ENCODE measurements at places on chromosomes 1 and 21.

GRCh38 chr1:18633422-18634155, 2.9 kb downstream of the PAX7 start:
- DNase-seq: no peak

DNA sequence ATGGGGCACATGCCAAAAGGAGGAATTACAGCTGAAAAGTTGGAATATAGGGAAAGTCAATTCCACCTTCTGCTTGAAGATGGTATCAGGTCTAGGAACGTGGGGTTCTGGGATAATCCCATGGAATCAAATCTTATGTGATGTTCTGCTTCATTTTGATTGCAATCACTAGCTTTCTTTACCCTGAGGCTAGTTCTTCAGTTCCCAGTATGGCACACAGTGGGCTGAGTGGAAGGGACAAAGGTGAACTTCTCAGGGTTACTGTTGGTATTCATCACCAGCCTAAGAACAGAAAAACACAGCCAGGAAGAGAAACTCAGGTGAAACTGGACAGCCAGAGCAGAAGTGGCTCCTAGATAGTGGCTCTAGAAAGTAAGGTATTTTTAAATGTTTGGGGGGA, 117.8 kb downstream of the TNFSF18 start:
- no peak for DNase-seq

DNA sequence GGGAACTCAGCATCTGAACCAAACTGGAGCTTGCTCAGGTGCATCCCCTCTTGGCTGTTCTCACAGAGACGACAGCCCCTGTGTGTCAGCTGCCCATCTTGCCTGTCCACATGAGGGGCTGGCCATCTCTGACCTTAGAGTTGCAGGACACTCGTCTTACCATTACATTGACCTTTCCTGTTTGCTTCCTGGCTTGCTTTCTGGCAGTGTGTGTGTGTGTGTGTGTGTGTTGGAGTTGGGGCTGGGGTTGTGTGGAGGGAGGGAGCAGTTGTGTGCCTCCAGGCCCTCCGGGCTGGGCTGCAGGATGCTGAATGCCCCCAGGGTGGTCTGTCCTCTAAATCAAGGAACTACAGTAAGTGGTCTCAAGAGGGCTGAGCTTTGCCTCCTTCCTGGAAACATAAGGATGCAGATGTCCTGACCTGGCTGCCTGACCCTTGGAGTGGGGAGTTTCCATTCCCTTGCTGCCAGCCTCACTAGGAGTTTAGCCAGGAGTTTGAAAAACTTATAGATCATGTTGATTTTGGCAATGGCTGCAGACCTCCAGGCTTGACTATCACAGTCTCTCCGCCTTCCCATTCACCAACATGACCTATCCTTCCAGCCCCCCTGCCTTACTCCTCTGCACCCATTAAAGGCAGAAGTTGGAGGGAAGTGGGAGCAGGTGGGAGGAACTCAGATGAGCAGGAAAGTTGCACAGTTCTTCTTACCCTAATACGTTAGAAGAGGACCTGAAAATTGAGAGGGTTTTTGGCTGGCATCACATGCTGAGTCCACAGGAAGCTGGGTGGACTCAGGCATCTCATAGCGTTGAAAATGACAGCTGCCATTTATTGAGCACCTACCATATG, 19.0 kb downstream of the RASSF5 start:
- DNase-seq: no peak

DNA sequence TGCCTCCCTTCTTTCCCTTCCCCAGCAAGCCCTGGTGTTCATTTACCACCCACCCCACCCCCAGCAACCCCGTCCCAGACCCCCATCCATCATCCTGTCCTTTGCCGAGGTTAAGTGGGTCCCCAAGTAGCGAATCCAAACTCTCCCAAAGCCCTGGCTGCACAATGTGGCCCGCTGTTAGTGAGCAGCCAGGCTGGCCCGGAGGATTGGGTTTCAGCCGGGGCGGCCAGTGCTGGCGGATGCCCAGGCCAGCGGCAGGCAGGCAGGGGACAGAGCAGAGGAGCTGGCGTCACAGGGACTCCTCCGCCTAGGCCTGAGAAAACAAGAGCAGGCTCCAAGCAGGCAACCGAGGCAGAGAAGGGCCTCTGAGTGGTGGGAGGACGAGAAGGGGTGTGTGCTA, 61.4 kb downstream of the EPHB2 start:
- DNase-seq: no peak

- DNase-seq: no peak
Observed at GRCh38 chr21:45004059-45004422, 64.2 kb downstream of the SLX9 start.

- no peak for DNase-seq
Observed at GRCh38 chr1:65994223-65994622, 201.5 kb downstream of the PDE4B start.

GRCh38 chr21:44687671-44688070, 5.7 kb upstream of the KRTAP12-1 start:
- DNase-seq: no peak

GRCh38 chr1:243917177-243917862, 67.3 kb upstream of the AKT3 start:
- DNase-seq: peak; percentile 49

GRCh38 chr1:228090613-228091081, 8.1 kb downstream of the ARF1 start:
- peak; percentile 50 for DNase-seq

GRCh38 chr1:182617014-182617429, 12.8 kb upstream of the RGS16 start:
- no peak for DNase-seq

DNA sequence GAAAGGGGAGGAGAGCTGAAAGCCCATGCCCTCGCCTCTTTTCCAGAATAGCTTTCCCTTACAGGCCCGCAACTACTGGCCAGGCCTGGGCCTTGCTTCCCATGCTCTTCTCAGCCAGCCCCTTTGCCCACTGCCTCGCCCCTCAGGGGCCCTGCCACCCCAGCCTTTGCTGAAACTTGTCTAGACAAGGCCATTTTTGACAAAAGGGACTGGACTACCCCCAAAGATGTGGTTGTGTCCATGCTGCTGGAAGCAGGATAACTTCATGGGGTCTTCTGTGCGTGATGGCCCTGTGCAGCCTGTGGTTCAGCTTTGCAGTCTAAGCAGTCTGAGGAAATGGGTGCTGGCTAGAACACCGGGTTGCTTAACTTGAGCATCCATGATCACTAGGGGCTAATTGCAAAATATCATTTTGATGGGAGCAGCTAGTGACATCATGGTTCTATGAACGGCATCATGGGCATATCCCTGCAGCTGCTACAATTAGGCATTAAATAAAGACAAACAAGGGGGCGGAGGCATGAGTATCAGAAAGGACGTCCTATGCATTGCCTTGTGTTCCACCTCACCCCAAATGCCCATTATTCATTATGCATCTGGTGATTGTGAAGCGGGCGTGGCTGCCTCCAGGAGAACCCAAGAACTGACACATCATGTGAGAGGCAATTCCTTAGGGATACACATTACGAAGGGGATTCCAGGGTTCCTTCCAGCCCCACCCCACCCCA, 36.8 kb downstream of the NTPCR start:
- DNase-seq: no peak

- DNase-seq: no peak
Observed at GRCh38 chr1:28247612-28248272, 11.6 kb upstream of the SESN2 start.

DNA sequence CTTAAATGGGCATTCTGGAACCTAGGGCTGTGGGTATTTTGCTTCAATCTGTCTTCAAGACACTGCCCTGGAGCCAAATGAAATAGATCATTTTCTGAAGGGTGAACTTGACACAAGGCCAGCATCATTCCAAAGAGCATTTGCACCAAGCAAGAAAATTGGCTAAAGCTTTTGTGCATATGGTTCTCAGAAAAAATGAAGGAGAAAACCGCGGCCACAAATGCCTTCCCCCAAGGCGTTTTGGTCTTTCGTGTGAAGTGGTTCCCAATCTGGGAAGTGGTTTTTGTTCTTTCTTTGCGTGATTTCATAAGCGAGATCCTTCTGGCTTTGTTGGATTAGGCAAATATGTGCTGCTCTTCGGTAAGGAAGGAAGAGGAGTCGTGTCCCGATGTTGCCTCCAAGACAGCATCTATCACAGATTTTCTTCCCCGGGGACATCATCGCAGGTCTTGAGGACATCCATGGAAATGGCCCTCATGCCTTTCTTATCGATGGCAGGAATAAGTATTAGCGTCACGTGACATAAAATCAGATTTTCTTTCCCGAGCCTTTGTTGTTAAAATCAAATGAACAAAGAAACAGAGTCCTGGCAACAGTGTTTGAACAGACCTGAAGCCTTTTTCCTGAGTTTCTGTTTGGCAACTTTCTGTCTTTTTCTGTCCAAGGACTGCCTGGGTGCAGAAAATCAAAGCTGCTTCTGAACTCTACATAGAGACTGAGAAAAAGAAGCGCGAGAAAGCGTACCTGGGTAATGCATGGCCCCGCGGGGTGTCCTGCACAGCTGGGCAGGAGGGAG, 31.0 kb downstream of the ATP5PO start:
- peak; percentile 49 for DNase-seq

GRCh38 chr21:14870853-14871149, 194.0 kb downstream of the NRIP1 start:
- no peak for DNase-seq

DNA sequence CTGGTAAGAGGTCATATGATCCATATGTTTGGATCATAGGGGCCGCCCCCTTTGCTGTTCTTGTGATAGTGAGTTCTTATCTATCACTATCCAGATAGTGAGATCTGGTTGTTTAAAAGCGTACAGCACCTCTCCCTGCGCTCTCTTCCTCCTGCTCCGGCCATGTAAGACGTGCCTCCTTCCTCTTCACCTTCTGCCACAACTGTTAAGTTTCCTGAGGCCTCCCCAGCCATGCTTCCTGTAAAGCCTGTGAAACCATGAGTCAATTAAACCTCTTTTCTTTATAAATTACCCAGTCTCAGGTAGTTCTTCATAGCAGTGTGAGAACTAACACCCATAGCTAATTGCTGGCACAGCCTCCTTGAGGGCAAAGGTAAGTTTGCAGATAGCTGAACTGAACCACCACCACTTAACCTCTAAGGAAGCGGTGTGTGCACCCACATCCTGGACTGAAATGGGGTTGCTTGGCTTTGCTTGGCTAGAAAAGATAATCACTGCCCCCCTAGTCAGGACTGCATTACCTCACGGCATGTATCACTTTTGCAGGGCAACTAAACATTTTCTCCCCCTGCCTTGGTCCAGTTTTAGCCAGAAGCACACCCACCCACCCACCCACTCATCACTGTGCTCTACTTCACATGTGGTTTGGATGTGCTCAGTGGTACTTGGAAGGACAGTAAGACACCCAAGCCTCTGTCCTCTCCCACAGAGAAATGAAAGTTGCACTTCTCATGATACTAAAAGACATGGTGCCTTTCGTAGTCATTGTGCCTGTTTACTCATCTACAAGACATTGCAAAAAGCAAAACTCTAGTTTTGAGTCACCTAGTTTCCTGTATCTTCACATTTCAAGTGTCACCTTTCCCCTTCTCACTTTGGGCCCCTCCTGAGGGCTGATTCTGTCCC, 23.1 kb upstream of the PTAFR start:
- no peak for DNase-seq

DNA sequence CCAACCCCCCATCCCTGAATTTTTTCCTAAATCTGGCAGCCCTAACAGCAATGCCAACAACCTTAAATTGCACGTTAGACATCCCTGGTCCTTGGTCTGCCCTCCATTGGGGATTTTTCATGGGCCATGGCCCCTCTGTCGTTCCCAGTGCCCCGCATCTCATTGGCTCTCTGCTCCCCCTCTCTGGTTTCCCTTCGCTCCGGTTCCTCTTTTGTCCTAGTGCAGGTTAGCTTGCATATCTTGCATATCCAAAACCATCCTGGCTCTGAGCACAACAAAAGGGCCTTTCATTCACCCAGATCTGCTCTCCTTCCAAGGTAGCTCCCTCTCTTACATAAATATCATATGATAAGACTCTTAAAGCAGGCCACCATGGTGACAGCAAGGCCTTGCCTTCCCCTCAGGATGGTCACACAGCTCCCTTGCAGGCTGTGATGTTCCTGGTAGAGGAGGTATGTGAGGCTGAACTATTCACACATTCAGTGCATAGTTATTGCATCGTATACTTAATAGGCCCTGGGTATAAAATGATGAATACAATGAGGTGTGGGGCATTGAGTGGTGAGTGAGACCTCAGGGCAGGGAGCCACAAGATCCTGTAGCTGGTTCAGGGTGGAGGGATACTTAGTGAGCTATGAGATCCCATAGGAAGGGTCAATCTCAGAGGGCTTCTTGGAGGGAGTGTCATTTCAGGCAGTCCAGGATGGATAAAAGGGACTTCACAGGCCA, 45.2 kb downstream of the TENT5C start:
- no peak for DNase-seq

GRCh38 chr1:232844791-232845190, 39.6 kb downstream of the MAP10 start:
- DNase-seq: peak; percentile 64

DNA sequence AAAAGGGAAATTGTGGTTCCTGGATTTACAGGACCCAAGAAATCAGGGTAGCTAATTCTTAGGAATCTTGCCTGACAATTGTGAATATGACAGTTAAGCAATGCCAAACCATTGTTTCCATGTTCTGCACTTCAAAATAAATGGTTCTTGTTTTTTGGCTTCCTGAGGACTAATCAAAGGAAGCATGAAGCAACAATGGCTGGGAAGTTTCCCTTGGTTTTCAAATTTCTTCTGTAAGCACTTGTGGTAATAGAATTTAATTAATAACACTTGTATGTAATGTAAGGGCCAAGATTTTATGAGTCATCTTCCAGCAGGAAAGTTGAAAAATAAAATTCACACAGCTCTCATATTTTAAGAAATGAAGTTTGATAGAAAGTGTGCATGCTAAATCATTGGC, 31.7 kb downstream of the JAM2 start:
- no peak for DNase-seq

- DNase-seq: no peak
Observed at GRCh38 chr1:78165816-78166215, 120.0 kb downstream of the GIPC2 start.

DNA sequence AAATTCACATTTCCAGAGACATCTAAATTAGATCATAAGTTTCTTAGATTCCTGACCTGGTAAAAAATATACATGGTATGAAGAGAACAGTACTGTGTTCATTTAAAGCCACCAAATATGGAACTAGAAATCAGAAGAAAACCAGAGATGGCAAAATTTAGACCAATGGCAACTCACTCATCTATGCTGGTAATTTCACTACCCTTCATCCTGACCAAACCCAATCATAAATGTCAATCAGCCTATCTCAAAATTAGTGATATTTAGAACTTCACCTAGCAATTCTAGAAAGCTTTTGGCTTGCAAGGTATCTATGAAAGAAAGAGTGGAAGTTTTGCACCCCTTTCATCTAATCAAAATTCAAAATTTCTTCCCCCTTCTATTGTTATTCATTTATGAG, 107.7 kb downstream of the NIBAN1 start:
- DNase-seq: no peak

- DNase-seq: peak; percentile 4
Observed at GRCh38 chr1:147822292-147822691, 61.9 kb upstream of the GJA5 start.

- peak; percentile 40 for DNase-seq
Observed at GRCh38 chr1:33137800-33138199, 44.0 kb downstream of the TRIM62 start.

DNA sequence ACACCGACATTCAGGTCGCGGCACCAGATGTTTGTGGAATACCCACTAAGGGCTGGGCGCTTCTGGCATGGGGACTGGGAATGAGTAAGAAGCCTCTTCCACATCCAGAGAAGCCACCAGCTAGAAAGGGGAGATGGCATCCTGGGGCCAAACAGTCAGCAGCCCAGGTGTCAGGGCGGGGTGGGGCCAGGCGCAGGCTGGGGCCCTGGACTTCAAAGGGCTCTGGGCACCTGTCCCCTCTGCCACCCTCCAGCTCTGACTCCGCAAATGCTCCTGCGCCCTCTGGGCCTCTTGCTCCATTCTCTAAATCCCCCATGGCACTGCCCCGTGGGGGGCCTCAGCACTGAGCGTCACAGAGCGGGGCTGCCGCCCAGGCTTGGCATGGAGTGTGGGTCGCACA, 70.4 kb downstream of the MEGF6 start:
- no peak for DNase-seq
